ENCODE measurements at places on chromosomes 13 and 19.

DNA sequence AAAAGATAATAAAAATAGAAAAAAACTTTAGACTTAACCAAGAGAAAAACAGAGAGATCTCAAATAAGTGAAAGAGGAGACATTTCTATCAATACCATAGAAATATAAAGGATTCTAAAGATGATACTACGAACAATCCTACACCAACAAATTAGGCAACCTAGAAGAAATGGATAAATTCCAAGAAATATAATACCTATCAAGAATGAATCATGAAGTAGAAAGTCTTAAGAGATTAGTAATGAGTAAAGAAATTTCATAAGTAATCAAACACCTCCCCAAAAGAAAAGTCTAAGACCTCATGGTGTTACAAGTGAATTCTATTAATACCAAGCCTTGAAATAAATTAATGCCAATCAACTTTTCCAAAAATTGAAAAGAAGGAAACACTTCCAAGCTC lies 1584.5 kb upstream of the MIR17HG start:
- no peak for DNase-seq

DNA sequence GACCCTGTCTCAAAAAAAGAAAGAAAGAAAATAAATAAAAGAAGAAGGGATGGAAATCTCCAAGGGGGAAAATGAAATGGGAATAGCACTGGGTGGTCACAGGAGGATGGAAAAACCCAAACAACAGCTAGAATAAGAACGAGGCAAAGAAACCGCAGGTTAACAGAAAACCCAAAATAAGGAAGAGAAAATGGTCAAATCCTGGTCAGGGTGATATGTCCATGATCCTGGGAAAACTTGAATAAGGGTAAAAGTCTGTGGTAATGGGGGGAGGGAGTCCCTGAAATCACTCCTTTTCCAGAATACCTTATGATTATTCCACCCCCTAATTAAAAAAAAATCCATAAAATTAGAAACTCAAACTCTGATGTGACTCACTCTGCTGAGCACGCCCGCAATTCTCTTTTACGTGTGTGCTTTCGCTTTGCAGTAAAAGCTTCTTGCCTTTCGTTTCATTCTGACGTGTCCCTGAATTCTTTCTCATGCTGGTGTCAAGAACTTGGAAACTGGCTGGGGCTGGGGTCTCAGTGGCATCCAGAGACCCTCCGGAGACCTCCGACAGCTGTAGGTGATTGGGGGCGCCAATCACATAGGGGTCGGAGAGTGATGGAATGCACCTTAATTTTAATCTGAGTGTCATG lies 4.3 kb upstream of the NAXD start:
- DNase-seq: no peak

GRCh38 chr19:31408460-31409124 lies 59.4 kb upstream of the TSHZ3 start:
- peak; percentile 87 for DNase-seq

DNA sequence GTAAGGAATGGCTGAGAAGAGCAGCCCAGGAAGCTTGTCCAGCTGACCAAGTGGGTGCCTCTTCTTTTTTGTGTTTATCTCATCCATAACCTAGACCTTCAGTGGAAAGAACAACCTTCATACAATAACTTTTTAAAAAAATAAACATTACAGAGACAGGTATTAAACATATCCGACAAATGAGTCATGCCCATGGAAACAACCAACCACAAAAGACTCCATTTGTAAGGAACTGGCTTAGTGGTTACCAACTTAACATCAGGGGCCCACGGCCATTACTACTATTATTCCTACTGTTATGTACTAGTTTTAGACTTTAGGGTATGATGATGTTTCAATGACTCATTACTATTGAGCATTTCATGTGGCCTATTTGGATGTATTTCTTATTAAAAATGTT lies 191.7 kb upstream of the SERP2 start:
- DNase-seq: no peak

DNA sequence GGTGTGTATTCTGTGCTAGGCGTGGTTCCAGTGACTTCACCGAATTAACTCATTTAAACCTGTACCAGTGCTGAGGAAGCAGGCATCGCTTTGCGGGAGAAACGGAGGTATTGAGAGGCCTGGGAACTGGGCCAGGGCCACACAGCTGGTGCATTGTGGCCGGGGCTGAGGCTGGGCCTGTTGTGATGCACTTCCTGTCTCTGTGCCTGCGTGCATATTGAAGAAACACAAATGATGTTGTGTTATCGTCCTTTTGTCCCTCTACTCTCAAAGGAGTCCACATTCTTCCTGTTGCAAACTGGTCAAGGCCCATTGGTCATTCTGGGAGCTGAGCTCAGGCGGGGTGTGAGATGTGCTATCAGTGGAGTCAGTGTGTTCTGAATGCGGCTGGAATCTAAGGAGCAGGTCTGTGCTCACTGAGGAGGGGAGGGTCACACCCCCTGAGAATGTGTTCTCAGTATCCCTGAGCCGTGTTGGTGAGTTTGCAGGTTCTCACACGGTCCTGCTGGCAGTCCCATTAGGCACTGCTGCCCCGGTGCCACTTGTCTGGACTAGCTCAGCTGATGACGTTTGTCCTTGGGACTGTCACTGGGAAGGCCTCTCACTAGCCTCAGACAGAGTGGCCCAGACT lies 62.1 kb downstream of the ARHGEF7 start:
- peak; percentile 42 for DNase-seq

Measured in fibroblast of skin of right quadriceps (primary cell).